Left kidney (tissue), 8 donors: ENCODE measurements at places on chromosomes 5 and 9. TPM values are rescaled to one million over a fixed set of nuclear protein-coding genes. Genes with fewer than 3 reads are reported as not detected.

- no peak for DNase-seq
Measured at GRCh38 chr9:14923701-14924100, 13.5 kb upstream of the FREM1 start.

DNA sequence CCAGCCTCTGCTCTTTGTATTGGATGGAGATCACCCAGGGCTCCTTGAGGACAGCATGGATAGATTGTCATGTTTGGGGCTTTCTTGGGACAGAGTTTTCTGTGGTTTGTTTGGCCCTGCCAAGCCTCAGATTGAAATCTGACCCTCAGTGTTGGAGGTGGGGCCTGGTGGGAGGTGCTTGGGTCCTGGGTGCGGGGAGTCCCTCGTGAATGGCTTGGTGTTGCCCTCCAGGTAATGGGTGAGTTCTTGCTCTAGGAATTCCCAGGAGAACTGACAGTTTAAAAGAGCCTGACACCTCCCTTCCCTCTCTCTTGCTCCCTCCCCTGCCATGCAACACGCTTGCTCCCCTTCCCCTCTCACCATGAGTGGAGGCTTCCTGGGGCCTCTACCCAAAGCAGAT is 48.6 kb upstream of the OLFM1 start:
- DNase-seq, result no peak

Gene ZNF366
- 3.5 TPM for polyA plus RNA-seq

Gene MYORG
- 9.3 TPM for polyA plus RNA-seq

DNA sequence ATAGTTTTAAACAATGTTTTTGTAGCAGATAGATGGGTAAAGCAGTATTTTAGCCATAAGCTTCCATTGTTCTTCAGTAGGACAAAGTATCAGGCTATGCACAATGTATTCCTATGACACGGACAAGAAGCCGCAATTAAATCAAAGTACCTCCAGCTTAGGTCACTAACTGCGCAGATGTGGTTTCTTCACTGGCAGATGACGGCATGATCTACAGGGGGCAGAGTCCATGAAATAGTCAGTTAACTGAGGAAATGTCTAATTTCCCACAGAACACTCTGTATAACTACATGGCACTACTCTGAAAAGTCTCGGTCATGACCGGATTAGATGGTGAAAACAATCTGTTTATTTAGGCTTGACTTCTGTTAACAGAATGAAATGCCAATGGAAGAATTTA is 120.7 kb upstream of the TRPM3 start:
- no peak for DNase-seq

GRCh38 chr9:87256973-87257372 is 240.7 kb upstream of the DAPK1 start:
- DNase-seq, result no peak

Gene FBP1
- 66.0 TPM for polyA plus RNA-seq

- no peak for DNase-seq
Measured at GRCh38 chr5:157020511-157021222, 38.2 kb downstream of the HAVCR1 start.

DNA sequence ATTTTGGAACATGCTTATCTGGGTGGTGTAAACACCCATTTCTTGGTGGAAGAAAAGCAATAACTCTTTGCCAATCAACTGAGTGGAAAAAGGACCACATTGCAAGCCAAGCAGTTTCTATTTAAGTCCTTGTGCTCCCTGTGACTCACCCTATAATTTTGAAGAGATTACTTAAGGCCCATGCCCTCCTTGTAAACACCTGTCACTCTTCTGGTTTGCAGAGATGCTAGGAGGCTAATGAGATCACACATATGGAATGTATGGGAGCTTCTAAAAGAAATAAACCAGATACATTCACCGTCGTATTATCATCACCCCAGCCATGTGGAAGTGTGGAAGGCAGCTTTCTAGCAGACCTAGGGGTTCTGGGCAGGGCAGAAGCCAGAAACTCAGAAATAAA is 337.1 kb downstream of the GADD45G start:
- DNase-seq, result no peak

GRCh38 chr5:163696579-163696887 is 191.1 kb downstream of the MAT2B start:
- DNase-seq, result no peak

DNA sequence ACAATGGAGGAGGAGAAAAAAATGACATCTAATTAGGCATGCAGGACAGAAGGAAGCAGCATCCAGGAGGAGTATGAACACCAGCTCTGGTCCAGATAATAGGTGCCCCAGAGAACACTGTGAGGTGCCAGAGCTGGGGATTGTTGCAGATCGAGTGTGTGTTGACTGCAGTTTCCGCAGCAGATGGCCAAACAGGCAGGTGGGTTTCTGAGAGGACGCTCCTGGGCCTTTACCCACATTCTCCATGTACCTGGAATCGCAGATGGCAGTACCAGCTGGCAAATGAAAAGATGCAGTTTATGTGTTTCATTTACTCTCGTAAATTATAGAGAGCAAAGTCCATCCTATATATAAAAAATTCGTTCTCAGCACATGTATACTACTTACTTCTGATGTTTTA is 182.2 kb upstream of the ISL1 start:
- DNase-seq, result no peak

Gene AJM1
- 1.00 TPM for polyA plus RNA-seq

Gene JAKMIP2
- polyA plus RNA-seq, result 6.6 TPM

Gene SPATA31D4
- polyA plus RNA-seq, result not detected

DNA sequence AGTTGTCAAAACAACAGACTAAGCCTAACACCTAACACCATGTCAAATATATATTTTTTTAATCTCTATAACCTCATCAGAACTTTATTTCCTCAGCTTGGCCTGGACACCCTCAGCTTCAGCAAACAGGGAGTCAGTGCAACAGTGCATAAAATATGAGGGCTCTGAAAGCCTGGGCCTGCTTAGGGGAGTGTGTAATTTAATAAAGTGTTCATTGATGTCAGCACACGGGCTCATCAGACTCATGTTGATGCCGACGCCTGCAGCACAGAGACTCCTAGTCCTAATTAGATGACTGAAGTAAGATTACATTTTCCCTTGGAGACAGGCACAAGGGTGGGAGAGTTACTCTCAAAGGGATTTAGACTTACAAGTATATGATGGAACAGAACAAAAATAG is 37.8 kb downstream of the CDH10 start:
- no peak for DNase-seq

Gene NSUN2
- 65.2 TPM for polyA plus RNA-seq

Gene NUTM2G
- 1.1 TPM for polyA plus RNA-seq

DNA sequence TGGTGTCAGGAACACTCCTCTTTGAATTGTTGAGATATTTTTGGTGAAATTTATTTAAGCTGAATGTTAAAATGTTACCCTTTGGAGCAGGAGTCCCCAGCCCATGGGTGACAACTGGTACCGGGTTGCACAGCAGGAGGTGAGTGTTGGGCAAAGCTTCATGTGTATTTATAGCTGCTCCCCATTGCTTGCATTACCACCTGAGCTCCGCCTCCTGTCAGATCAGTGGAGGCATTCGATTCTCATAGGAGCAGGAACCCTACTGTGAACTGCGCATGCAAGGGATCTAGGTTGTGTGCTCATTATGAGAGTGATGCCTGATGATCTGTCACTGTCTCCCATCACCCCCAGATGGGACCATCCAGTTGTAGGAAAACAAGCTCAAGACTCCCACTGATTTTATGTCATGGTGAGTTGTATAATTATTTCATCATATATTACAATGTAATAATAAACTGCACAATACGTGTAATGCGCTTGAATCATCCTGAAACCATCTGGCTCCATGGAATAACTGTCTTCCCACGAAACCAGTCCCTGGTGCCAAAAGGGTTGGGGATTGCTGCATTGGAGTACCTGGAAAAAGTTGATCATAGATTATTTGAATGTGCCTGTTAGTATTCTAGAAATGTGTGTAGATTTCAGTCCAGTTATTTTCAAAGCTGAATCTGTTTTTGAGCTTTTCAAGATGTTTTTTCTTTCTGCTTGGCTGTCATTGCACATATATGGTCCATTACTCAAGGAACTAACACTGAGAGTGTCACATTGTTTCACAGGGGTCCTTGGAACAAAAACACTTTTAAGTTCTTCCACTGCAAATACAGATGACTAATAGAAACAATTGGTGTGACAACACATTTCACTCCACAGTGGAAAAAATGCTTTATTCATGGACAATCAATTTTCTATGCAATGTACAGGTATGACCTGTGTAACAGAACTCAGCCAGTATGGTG is 104.6 kb upstream of the TNFAIP8 start:
- no peak for DNase-seq

DNA sequence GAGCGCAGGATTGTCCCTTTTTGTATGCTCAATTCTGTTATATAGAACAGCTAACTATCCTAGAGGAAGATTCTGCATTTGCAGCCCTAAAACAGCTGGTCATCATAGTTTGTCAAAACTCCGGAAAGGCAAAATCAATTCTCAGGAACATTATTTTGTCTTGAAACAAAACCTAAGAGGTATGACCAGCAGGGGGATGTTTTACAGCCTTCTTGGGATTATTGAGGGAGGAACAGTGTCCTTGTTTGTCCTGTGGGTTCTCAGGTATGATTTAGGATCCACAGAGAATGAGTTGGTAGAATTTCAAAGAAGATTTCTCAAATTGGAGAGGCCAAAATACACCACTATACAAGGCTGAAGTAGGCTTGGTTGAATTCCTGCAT is 136.4 kb downstream of the ZSWIM6 start:
- no peak for DNase-seq

DNA sequence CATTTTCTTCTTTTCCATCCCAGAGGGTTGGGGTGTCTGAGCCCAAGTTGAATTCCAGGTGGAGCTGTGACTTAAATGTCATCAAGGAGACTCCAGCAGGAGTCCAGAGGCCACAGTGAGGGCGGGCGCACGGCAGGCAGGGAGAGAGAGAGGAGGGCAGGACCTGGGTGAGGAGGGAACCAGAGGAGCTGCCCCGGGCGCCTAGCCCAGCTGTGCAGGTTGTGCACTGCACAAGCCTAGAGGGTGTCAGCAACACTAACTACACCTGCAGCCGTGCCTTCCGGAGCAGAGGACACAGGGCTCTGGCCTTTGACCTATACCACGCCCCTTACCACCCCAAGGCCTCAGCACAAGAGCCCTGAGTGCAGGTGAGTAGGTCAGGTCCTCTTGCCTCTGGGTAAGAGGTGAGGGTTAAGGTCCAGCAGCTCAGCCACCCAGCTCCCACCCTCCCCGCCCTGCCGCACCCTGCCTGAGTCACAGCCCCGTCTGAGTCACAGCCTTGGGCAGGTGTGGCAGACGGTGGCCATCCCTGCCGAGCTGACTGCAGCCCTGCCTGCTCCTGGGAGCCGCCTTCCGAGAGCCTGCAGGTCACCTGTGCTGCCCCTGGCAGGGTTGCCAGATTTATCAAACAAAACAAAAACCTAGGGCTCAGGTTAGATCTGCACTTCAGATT is 6.4 kb upstream of the AGPAT2 start:
- DNase-seq, result no peak

Gene IL3
- not detected for polyA plus RNA-seq

GRCh38 chr5:133825631-133826289 is 142.7 kb downstream of the C5orf15 start:
- peak; percentile 51 for DNase-seq

DNA sequence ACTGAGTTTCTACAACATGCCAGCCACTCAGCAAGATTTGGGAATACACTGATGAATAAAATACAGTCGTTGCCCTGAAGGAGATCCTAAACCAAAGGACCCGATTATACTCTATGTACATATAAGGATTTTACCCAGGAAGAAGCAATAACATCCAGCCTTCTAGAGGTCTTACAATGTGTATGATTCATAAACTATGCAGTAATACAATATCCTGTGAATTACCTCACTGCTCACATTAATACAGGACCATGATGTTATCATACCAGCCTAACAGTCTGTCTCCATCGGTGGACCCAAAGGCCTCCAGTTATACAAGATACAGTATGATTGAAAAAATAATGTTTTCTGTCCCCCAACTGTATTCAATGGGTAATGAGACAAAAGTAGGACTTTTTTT is 310.5 kb upstream of the TRPM3 start:
- no peak for DNase-seq

DNA sequence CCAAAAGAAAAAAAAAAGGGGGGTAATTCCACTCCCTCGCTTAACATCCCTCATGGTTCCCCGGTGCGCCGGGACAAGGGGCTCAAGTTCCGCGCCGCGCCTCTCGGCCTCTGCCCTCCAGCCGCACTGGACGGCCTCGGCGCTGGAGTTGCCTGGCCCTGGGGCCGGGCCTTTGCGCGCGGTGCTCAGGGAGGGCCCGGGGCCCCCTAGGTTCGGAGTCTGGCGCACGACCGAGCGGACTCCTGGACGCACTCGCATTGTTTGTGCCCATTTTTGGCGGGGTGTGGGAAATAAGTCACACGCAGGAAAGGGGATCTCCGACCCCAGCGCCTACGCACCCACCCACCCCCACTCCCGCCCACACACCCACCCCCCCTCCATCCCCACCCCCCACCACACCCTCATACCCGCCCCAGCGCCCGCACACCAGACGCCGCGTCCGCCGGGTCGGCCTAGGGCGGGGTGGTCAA is 381 bp downstream of the MED22 start:
- no peak for DNase-seq

Gene LURAP1L
- 18.8 TPM for polyA plus RNA-seq

DNA sequence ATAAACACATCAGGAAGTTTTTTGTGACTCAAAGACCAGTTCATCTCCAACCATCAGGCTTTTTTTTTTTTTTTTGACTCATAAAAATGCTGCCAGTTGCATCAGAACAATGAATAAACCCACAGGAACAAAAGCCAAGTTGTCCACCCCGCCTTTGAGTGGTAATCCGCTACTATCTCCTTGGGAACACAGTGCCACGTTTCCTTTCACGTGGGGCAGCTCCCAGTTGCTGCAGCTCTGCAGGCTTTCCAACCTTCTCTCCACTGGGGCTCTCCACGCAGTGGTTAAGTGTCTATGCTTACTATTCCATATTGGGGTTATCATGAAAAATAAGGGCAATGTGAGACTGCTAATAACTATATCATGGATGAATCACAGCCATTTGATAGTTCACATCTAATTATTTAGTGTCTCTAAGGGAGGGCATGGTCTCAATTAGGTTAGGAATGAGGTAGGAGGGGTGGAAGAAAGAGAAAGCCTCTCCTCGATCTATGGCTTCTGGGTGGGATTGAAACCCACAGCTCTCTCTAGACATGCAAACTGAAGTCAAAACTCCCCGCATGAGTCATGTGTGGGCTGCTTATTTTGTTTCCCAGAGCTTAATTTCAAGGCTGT is 55.8 kb upstream of the ACTBL2 start:
- DNase-seq, result no peak

DNA sequence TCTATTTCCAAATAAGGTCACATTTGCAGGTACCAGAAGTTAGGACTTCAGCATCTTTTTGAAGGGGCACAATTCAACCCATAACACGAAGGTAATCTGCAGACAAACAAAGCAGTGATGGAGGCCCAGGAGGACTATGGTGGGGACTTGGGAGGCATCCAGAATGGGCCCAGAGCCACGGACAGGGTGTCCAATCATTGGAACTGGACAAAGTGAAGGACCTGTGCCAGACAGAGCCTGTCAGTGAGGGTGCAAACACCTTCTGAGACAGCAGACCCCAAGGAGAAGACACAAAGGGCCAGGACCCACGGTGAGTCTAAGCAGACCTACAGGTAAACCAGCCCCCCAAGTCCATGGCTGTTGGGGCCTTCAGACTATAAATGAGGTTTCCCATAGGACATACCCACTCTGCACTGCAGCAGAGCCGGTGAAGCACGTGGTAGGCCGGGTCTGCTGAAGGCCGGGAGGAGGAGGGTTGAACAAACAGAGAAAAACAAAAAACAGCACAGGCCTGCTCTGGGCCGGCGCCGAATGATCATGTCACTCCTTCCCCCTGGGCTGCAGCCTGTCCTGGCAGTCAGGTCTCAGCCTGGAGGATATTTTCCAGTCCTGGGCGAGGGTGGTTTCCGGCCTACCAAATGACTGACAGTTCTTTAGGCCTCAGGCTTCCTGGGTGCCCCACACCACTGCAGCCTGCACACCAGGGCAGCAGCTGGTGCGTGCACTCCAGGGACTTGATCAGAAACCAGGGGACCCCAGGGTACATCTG is 84.4 kb downstream of the COL23A1 start:
- no peak for DNase-seq
